ENCODE measurements at places on chromosomes 1 and 21. TPM values are rescaled to one million over a fixed set of nuclear protein-coding genes. Genes with fewer than 3 reads are reported as not detected.

- no peak for DNase-seq
- no peaks in the 10 kb centered on the region for H3K36me3 ChIP-seq
- no peaks in the 10 kb centered on the region for H3K4me1 ChIP-seq
- no peaks in the 10 kb centered on the region for H3K27me3 ChIP-seq
- no peak overlapping the region for H3K27ac ChIP-seq
Measured at GRCh38 chr21:26297851-26298250, 127.3 kb upstream of the APP start.

DNA sequence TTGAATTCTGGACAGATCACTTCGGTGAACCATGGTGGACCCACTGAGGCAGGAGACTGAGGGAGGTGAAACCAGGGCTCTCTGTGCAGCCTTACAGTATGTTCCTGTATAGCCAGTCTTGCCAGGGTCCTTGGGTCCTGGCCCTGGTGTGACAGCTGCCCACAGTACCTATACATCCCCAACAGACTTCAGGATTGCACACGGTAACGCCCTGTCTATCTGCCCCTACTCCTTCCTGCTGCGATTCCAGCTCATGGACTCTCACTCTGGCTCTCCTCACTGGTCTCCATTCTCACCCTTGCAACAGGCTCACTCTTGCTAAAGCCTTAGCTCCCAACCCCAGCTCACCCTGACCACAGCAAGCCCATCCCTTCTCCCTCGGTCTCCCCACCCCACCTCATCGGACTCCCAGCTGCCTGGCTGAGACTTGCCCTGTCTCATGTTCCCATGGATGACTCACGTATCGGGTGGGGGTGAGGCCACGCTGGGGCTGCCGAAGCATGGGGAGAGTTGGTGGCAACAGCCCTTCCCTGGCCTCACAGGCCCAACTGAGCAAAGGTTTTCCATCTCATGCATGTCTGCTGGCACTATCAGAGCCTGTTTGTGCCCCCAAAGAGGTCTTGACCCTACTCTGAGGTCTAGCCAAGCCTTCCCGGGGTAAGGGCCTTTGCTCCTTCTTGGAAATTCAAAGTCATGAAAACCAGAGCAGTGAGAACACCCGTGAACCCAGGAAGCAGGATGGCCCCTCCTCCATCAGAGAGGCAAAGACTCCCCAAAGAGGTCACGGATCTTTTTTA, 7.1 kb downstream of the PHLDA3 start:
- peak overlapping the region; percentile 98 for H3K27ac ChIP-seq
- peaks cover 85% of the 10 kb centered on the region for H3K4me1 ChIP-seq
- peaks cover 3% of the 10 kb centered on the region for H3K27me3 ChIP-seq
- DNase-seq: peak; percentile 93

DNA sequence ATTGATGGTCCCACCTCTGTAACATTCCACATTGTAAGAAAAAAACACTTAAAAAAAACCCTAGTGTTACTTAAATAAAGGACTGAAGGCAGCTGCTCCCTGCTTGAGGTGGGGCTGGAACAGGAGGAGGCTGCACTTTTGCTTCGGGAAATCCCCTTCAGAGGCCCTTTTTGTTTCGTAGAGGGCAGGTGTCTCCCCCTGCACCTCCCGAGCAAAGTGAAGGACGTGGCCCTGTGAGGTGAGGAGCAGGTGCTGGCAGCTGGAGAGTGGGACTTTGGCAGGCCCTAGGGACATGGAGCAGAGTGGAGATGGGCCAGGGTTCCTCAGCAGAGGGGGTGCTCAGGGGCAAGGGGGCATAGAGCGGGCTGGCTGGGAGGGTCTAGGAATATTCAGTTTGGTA, 33.4 kb upstream of the WNT4 start:
- no peak overlapping the region for H3K4me3 ChIP-seq
- no peak for DNase-seq
- H3K4me1 ChIP-seq: no peaks in the 10 kb centered on the region
- H3K27ac ChIP-seq: no peak overlapping the region
- no peaks in the 10 kb centered on the region for H3K36me3 ChIP-seq
- peaks cover 57% of the 10 kb centered on the region for H3K27me3 ChIP-seq

AIRE gene
- not detected for total RNA-seq

- no peaks in the 10 kb centered on the region for H3K4me1 ChIP-seq
- no peak overlapping the region for H3K27ac ChIP-seq
- no peaks in the 10 kb centered on the region for H3K27me3 ChIP-seq
- H3K4me3 ChIP-seq: no peak overlapping the region
- H3K36me3 ChIP-seq: no peaks in the 10 kb centered on the region
- no peak for DNase-seq
Measured at GRCh38 chr1:55463814-55464475, 248.8 kb upstream of the USP24 start.
